B cell (primary cell): ENCODE measurements at places on chromosomes 1 and 21. TPM values are rescaled to one million over a fixed set of nuclear protein-coding genes. Genes with fewer than 3 reads are reported as not detected.

DNA sequence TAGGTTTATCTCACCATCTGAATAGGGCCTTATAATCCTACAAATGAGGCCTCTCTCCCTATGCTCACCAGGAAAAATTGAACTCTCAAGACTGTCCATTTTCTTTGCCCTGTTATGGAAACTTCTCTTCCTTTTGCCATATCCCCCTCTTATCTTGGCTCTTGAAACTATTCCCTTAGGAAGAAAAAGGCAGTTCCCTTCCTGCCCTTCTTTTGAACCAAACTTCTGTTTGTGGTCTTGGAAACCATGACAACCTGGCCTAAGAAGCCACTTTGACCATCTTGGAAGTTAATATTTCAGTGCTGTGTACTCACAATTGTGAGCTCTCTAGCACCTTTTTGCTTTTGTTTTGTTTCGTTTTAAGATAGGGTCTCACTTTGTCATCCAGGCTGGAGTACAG is 40.0 kb downstream of the ATP2B4 start:
- H3K36me3 ChIP-seq: no peaks in the 10 kb centered on the region
- H3K4me1 ChIP-seq: no peaks in the 10 kb centered on the region
- no peak for DNase-seq
- no peak overlapping the region for H3K27ac ChIP-seq

DNA sequence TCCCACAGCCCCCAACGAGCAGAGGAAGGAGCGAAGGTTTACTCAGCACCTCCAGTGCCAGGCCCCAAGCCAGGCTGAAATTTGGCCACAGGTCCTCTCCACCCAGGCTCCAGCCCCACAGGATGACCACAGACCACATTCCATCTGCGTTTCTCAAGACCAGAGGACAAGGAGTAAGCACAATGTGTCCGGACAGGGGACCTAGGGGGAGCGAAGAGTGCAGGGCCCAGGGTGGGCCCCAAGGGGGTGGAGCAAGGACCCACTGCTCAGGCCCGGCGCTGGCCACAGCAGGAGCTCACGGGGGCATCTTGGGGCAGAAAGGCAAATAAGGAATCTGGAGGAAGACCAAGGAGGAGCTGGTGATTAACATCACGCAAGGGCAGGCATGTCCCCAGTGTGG is 100.5 kb downstream of the NPHP4 start:
- DNase-seq: no peak
- no peaks in the 10 kb centered on the region for H3K36me3 ChIP-seq
- no peak overlapping the region for H3K27ac ChIP-seq
- no peaks in the 10 kb centered on the region for H3K4me1 ChIP-seq
- no peak overlapping the region for H3K4me3 ChIP-seq

GRCh38 chr1:209552406-209553264 is 30.9 kb upstream of the CAMK1G start:
- H3K27me3 ChIP-seq: peaks cover 6% of the 10 kb centered on the region
- no peaks in the 10 kb centered on the region for H3K36me3 ChIP-seq
- no peak overlapping the region for H3K27ac ChIP-seq
- H3K4me3 ChIP-seq: no peak overlapping the region

- no peaks in the 10 kb centered on the region for H3K36me3 ChIP-seq
- no peak for DNase-seq
- no peaks in the 10 kb centered on the region for H3K27me3 ChIP-seq
- peaks cover 58% of the 10 kb centered on the region for H3K4me1 ChIP-seq
These were observed 24.1 kb upstream of the RNF19B start for GRCh38 chr1:32988665-32989064.

DNA sequence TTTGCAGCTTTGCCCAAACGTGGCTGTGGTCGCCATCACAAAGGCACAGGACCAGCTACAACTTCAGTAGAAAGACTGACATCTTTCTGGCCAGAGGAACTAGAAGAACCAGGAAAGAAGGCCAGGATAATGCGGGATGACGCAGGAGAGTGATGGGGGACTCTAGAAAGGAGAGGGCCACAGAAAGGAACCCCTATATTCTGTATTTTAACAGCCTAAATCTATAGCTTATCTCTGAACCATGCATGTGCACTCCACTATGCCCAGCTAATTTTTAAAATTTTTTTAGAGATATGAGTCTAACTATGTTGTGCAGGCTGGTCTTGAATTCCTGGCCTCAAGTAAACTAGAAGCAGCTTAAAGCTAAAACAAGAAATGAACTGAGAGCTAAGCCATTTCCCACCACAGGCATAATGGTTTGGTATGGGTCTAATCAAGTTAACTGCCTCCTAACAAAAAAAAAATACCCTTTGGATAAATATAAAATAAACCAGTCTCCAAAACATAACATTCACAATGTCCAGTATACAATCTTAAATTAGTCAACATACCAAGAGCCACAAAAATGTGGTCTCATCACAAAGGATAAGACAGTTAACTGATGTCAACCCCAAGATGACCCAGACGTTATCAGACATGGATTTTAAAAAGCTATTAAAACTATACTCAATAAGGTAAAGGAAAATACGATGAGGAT is 18.0 kb downstream of the LTN1 start:
- no peaks in the 10 kb centered on the region for H3K4me1 ChIP-seq
- H3K27me3 ChIP-seq: no peaks in the 10 kb centered on the region
- no peak overlapping the region for H3K27ac ChIP-seq
- no peak overlapping the region for H3K4me3 ChIP-seq
- peaks cover 15% of the 10 kb centered on the region for H3K36me3 ChIP-seq

The CLDN8 gene
- not detected in 2 replicates for total RNA-seq

DNA sequence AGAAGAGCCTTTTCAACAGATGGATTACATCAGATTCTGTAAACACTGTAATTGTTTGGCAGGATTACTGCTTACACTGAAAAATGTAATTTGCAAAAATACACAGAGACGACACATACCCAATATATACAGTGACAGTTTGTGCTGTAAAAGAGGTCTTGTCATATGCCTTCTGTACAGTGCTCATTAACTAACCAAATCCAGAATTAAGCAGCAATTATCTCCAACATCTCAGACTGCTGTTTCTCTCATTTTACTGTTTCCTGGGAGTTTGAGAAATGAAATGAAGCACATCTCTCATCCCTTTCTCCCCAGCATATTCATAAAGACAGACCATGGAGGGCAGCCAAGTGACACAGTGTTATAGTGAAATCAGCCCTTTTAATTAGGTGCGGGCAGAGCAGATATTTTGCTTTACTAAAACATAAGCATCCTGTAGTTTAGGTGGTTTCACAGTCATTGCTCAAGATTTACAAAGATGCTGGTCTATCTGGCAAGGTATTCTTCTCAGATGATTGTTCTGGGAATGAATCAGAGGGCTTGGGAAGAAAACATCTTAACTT is 618.4 kb upstream of the USP24 start:
- H3K27ac ChIP-seq: no peak overlapping the region
- no peaks in the 10 kb centered on the region for H3K27me3 ChIP-seq
- no peak overlapping the region for H3K4me3 ChIP-seq
- DNase-seq: no peak

GRCh38 chr21:33196941-33197374 is 32.8 kb upstream of the IFNAR2 start:
- H3K4me1 ChIP-seq: peaks cover 18% of the 10 kb centered on the region
- H3K27me3 ChIP-seq: no peaks in the 10 kb centered on the region
- DNase-seq: peak; percentile 80
- no peaks in the 10 kb centered on the region for H3K36me3 ChIP-seq

The AADACL4 gene
- not detected in 2 replicates for total RNA-seq

The CD53 gene
- 490 and 495 TPM in 2 replicates for total RNA-seq

The TAL1 gene
- not detected in 2 replicates for total RNA-seq

DNA sequence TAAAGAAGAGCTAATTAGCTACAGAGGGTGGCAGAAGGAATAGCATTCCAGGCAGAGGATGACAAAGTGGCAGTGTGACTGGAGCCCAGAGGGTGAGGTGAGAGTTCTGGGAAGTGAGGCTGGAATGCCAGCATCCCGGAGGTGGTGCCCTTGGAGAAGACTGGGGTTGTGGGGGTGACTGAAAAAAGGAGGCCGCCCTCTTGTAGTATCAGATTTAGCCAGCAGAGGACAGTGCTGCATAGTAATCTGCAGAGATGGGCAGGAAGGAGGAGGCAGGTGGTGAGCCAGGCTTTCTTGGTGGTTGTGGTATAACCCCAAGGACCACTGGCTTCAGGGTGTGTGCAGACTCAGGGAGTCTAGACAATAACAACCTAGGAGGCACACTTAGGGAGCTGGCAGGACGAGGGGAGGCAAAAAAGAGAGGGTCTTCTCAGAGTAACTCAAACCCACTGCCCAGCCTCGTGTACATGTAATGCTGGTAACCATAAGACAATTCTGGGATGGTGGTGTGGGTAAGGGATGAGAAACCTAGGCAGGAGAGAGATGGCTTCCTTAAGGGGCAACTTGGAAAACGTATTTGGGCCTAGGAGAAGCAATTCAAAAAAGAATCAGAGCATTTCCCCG is 30.5 kb downstream of the MROH7 start:
- no peaks in the 10 kb centered on the region for H3K27me3 ChIP-seq
- H3K36me3 ChIP-seq: no peaks in the 10 kb centered on the region
- no peak overlapping the region for H3K27ac ChIP-seq

DNA sequence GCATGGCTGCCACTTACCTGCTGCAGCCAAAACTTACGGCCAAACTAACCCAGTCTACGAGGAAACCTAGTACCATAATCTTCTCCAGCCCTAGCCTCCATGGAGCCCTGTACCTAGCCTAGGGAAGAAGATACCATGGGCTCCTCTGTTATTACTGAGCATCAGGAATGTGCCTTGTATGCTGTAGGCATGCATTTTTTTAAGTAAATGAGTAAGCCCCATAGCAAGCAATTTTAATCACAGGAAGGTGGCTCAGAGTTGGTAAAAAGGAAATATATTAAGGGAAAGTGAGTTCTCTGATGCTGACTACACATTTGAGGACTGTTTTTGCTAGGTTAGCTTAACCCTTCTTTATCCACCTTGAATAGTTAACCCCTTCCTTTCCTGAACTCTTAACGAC is 21.2 kb downstream of the NFASC start:
- peaks cover 11% of the 10 kb centered on the region for H3K4me1 ChIP-seq
- H3K4me3 ChIP-seq: no peak overlapping the region
- H3K36me3 ChIP-seq: no peaks in the 10 kb centered on the region
- no peak for DNase-seq
- peaks cover 8% of the 10 kb centered on the region for H3K27me3 ChIP-seq

The GPR52 gene
- 12.1 and 15.6 TPM in 2 replicates for total RNA-seq

DNA sequence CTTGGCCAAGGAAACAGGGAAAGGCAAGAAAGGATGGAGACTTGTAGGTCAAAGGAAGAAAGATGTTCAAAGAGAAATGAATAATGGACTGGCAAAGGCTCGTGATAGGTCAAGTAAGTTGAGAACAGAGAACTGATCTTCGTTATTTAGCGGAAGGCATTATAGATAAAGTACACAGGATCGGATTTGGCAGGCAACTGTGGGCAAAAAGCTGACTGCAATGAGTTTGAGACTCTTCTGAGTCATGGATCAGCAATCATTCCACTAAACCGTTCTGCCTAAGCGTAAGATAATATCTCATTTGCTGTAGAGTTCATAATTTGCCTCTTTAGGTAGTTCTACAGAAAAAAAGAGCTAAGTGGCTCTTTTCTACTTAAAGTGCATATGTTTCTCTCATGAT is 34.1 kb downstream of the KRTAP21-3 start:
- no peaks in the 10 kb centered on the region for H3K4me1 ChIP-seq
- H3K4me3 ChIP-seq: no peak overlapping the region
- H3K27ac ChIP-seq: no peak overlapping the region
- no peak for DNase-seq

GRCh38 chr1:235129774-235130570 is 1.3 kb upstream of the TOMM20 start:
- H3K4me1 ChIP-seq: peaks cover 20% of the 10 kb centered on the region
- DNase-seq: no peak
- H3K27me3 ChIP-seq: no peaks in the 10 kb centered on the region
- H3K27ac ChIP-seq: no peak overlapping the region

The AQP10 gene
- total RNA-seq: not detected in 2 replicates

The ACOT7 gene
- total RNA-seq: 4.0 and 4.2 TPM in 2 replicates

GRCh38 chr1:32783851-32784250 is 33.3 kb downstream of the YARS1 start:
- DNase-seq: no peak
- peaks cover 4% of the 10 kb centered on the region for H3K36me3 ChIP-seq
- no peaks in the 10 kb centered on the region for H3K4me1 ChIP-seq
- no peak overlapping the region for H3K4me3 ChIP-seq

The CEPT1 gene
- total RNA-seq: 83.5 and 86.5 TPM in 2 replicates

The PRDX6 gene
- total RNA-seq: 85.2 and 88.4 TPM in 2 replicates

DNA sequence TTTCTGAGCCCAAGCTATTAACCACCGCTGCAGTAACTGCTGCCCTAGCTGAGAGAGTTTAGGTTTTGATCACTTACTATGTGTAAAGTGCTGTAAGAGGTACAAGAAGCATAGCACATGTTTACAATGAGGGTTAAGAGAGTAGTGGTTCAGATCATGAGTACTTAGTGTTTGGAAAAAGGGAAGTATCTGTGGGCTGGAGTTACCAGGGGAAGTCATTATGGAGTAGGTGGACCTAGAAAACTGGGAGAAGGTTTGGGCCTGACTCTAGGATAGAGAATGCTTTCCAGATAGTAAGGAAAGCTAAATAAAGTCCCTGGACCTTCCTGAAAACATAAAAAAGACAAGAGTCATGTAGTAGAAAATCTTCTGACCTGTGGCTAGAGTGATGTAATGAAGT is 149.6 kb upstream of the PLXNA2 start:
- H3K4me3 ChIP-seq: no peak overlapping the region
- no peaks in the 10 kb centered on the region for H3K27me3 ChIP-seq
- DNase-seq: no peak
- H3K27ac ChIP-seq: no peak overlapping the region

DNA sequence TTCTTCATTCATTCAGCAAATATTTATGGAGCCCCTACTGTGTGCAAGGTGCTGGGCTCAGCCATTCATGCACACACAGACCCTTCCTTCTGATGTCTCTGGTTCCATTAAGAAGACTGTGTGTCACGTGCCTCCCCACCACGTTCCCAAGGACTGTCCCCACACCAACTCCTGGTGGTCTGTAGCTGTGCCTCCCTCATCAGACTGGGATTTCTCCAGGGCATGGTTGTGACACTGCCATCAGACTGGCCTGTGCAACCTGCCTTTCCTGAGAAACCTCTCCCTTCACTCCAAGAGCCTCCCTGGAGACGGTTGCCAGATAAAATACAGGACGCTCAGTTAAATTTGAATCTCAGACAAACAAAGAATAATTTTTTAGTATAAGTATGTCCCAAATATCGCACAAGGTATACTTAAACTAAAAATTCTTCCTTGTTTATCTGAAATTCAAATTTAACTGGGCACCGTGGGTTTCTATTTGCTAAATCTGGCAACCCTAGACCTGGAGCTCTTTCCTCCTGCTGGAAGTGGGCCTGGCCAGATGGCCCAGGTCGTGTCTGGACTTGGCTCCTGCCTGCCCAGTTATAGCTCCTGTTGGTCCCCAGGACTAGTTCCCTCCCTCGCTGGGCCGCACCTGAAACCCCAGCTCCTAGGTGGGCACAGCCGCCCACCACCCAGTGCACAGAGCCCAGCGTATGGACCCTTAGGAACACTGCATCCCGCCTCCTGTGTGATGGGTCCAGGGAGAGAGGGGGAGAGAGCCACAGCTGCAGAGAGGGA is 76.9 kb downstream of the RAP1GAP start:
- DNase-seq: no peak
- H3K4me3 ChIP-seq: no peak overlapping the region
- no peak overlapping the region for H3K27ac ChIP-seq
- H3K27me3 ChIP-seq: no peaks in the 10 kb centered on the region
- H3K4me1 ChIP-seq: no peaks in the 10 kb centered on the region
